ENCODE measurements at places on chromosomes 6 and 20. TPM values are rescaled to one million over a fixed set of nuclear protein-coding genes. Genes with fewer than 3 reads are reported as not detected.

DNA sequence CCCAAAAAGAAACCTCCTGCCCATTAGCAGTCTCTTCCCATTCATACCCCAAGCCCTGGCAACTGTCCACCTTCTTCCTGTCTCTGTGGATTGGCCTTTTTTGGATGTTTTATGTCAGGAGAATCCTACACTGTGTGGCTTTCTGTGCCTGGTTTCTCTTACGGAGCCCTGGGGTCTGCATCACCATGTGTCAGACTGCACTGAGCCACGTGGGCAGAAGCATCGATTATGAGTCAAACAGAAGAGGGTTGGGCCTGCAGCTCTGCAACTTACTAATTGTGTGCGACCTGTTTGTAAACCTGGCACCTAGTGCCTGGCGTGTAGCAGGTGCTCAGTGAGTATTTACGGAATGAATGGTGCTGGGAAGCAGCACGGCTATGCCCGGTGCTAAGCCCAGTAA is 62.6 kb downstream of the IGF2R start:
- DNase-seq: no peak

- peak; percentile 92 for DNase-seq
Observed at GRCh38 chr6:3247255-3248146, 11.2 kb upstream of the PSMG4 start.

DNA sequence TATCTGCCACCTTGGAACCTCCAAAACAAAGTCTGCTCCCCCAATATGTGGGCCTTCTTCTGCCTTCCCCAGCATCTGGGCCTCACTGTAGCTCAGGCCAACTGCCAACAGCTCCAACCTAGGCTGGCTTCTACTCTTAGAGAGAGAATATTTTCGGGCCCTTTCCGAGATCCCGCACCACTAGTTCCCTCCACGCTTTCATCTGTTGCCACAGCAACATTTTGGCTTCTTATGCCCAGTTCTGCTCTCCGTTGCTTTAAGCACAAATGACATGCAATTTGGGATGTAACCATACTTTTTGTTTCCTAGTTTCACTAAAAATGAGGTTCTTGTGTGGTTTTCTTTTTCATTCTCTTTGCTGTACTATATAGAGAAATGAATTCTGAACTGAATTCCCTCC is 33.6 kb downstream of the PSMB9 start:
- no peak for DNase-seq

- DNase-seq: peak; percentile 58
Observed at GRCh38 chr6:80607811-80608391, 501.4 kb downstream of the BCKDHB start.

DNA sequence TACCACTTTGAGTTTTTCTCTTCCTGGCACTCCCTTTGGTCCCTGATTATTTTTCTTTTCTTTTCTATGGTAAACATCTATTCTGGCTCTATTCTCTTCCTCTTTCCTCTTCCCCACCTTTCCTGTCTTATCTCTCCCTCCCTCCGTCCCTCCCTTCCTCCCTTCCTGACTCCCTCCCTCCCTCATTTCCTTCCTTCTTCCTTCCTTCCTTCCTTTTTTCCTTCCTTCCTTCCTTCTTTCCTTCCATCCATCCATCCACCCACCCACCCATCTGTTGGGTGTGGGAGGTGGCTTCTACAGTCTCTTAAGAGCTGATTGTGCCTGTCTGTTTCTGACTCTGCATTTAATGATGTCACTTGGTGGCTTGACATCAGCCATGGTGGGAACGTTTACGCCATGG is 43.5 kb upstream of the GTSF1L start:
- DNase-seq: no peak

- DNase-seq: no peak
Observed at GRCh38 chr6:165843121-165843520, 180.1 kb upstream of the PDE10A start.

DNA sequence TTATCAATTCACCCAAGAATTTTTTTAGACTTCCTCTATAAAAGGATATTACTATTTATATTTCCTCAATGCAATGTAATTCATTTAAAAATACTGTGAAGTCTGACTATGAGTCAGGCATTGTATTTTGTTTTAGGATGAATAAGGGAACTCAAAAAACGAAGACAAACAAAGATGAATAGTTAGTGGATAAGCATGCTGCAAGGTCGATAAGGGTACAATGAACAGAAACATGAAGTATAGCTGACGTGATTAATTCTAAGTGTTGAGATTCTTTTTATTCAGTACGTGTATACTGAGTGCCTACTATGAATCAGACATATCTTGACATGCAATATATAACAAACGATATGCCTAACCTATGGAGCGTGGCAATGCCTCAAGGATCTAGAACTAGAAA is 105.4 kb downstream of the PDE10A start:
- DNase-seq: no peak

GRCh38 chr6:26594730-26595632 is 1.8 kb upstream of the ABT1 start:
- DNase-seq: peak; percentile 80

Gene LINC00237
- not detected for total RNA-seq

GRCh38 chr20:60214901-60215815 is 256.9 kb downstream of the CDH26 start:
- DNase-seq: no peak

- no peak for DNase-seq
Observed at GRCh38 chr6:69232008-69232407, 564.8 kb downstream of the LMBRD1 start.

DNA sequence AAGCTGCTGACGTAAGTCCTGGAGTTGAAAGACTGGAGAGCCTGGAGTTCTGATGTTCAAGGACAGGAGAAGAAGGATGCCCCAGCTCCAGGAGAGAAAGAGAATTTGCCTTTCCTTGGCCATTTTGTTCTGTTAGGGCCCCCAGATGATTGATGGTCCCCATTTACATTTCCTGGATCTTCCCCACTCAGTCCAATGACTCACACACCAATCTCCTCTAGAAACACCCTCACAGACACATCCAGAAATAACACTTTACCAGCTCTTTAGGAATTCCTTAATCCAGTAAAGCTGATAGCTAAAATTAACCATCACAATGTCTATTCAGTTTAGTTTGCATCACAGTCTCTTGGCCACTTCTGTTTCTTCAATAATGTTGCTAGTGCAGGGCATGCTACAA is 260.2 kb upstream of the IRAK1BP1 start:
- no peak for DNase-seq

- DNase-seq: peak; percentile 81
Observed at GRCh38 chr20:36035745-36036144, 67.4 kb downstream of the CNBD2 start.

- DNase-seq: no peak
Observed at GRCh38 chr6:16089232-16090062, 39.4 kb upstream of the MYLIP start.

Gene KIF25
- total RNA-seq: not detected

Gene TBX18
- 64.1 TPM for total RNA-seq

Gene C6orf58
- not detected for total RNA-seq

Gene CTCFL
- total RNA-seq: not detected

GRCh38 chr6:136918706-136919105 is 3.4 kb upstream of the SLC35D3 start:
- no peak for DNase-seq

- no peak for DNase-seq
Observed at GRCh38 chr6:1817033-1817761, 207.5 kb downstream of the FOXC1 start.

DNA sequence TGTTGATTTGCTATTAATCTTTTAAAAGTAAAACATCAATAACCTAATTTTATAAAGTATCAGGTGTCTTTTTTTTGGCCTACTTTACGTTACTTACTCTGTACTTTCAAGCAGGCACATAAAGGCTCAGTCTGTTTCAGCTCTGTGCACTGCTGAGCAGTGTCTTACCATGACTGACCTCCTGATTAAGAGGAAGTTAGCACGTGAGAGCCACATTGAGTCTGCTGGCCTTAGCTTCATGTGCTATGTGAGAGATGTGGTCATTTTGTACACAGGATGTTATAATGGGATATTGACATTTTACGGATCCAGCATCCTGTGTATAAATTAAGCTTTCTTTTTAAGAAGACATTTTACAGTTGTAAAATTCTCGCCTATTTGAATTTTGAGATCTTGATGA is 31.9 kb downstream of the ARID1B start:
- DNase-seq: no peak

GRCh38 chr6:73728548-73729205 is 32.7 kb downstream of the CD109 start:
- no peak for DNase-seq

DNA sequence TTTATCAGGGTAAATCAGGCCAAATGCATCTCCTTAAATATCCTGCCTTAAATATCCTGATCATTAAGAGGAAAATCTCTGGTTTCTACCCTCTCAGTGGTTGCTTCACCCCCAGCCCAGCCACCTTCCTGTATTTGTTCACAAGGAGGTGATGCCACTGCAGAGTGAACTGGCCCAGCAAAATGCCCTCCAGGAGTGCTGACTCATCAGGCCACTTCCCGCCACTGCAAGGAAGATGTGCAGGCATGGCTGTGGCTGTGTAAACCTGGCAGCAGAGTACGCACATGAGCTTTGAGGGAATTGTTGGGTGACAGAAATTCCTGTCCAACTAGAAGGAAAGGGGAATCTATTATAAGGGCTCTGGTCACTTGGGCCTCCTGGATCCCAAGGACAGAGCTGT is 13.8 kb downstream of the NQO2 start:
- peak; percentile 22 for DNase-seq

- no peak for DNase-seq
Observed at GRCh38 chr6:854406-855118, 161.6 kb upstream of the EXOC2 start.

Gene MBOAT1
- 1.4 TPM for total RNA-seq

Gene HSPA1L
- total RNA-seq: 0.29 TPM

Gene SEL1L2
- total RNA-seq: not detected

DNA sequence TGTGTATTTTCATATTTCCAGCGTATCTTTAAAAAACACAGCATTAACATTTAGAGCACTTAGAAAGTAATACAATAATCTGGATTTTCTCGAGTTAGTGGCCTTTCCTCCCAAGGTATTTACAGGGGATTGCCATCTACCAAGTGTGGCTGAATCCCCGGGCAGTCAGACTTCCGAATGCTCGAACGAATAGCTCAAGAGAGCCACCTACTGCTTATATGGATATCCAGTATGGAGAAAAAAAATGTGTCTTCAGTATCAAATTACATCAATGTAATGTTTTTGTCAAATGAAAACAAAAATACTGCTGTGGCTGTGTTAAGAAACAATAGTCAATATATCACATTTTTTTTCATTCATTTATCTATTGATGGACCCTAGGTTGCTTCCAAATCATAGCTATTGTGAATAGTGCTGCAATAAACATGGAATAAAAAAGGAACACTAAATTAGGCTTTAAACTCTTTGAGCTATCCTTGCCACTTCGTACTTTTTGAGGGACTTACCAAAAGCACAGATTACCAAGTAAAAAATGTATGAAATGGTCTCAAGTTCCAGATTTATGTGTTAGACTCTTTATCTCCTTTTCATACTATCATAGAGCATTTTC is 654.5 kb upstream of the PTCHD4 start:
- DNase-seq: peak; percentile 54

Gene NOX3
- total RNA-seq: not detected

DNA sequence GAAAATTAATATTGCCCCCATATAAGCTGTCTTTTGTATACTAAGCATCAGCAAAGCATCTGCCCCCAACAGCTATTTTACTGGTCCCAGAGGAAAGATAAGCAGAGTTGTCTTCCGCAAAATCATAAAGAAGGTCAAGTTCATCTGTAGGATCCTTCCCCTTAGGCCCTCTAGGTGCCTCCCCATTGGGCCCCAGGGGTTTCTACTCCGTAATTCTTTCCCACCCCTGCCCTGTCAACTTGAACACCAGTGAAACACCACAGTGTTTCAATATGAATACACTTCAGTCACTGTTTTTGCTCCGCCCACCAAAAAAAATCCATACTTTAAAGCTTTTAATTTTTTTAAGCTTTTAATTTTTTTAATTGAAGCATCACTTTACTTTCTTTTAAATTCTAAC is 159.2 kb downstream of the ATXN1 start:
- no peak for DNase-seq

DNA sequence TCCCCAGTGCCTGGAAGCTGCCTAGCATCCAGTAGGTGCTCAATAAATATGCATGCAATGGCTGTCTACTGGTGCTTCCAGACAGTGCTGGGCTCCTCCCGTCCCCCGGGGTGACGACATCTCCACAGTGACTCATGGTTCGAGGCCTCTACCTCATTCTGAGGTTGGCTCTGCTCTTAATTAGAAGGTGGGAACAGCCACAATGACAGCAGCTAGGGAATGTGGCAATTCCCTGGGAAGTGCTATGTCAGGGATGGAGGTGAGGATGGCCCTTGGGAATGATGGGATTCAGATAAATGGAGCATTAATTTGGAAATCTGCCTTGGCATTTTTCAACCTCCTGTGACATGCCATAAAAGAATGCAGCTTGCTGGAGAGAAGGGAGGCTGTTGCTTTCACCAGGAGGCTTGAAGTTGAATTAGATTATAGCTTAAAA is 43.5 kb upstream of the NFATC2 start:
- DNase-seq: peak; percentile 92

DNA sequence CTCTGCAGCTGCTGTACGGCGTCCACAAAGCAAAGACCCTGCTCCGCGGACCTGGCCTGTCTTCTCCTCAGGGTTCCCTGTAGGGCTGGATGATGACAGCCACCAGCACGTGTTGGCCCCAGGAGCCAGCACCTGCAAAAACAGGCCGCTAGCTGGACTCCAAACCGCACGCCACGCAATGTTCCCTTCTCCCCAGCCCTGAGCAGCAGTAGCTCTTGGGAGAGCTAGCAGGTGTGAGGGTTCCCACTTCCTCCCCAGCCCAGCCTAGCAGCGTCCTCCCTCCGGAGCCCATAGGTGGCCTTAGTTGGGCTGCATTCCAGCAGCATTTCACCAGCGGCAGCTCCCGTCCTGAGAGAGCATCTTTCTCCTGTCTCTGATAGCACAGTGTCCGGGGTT is 42.3 kb downstream of the DACT2 start:
- no peak for DNase-seq

Gene OPN5
- total RNA-seq: not detected

Gene TMEM170B
- 3.8 TPM for total RNA-seq

GRCh38 chr6:135176464-135176863 is 4.6 kb upstream of the MYB start:
- no peak for DNase-seq

DNA sequence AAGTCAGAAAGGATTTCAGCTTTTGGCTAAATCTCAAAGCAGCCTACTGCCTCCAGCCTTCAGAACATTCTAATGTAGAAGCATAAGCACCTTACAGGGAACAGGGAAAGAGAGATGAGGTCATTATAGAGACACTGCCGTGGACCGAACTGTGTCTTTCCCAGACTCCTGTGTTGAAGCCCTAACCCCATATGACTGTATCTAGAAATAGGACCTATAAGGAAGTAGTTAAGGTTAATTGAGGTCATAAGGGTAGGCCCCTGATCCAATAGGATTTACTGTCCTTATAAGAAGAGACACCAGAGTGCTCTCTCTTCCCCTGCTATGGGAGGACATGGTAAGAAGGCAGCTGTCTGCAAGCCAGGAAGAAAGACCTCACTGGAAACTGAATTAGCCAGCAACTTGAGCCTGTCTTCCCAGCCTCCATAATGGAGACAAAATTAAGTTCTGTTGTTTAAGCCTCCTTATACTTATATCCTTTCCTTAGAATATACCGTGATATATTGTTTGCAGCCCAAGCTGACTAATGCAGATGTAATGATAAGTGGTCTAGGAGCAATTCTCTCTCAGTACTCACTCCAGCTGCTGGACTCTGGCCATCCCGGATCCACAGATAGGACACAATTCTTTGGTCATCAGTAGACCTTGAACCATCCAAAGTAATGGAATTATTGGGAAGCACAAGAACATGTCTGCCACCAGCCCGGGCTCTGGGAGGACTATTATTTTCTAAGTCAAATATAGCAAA is 71.4 kb downstream of the ALDH5A1 start:
- no peak for DNase-seq

- DNase-seq: peak; percentile 73
Observed at GRCh38 chr6:47413752-47414422, 63.7 kb upstream of the CD2AP start.
